Endothelial cell of umbilical vein (primary cell): ENCODE measurements at places on chromosomes 16 and 17.

DNA sequence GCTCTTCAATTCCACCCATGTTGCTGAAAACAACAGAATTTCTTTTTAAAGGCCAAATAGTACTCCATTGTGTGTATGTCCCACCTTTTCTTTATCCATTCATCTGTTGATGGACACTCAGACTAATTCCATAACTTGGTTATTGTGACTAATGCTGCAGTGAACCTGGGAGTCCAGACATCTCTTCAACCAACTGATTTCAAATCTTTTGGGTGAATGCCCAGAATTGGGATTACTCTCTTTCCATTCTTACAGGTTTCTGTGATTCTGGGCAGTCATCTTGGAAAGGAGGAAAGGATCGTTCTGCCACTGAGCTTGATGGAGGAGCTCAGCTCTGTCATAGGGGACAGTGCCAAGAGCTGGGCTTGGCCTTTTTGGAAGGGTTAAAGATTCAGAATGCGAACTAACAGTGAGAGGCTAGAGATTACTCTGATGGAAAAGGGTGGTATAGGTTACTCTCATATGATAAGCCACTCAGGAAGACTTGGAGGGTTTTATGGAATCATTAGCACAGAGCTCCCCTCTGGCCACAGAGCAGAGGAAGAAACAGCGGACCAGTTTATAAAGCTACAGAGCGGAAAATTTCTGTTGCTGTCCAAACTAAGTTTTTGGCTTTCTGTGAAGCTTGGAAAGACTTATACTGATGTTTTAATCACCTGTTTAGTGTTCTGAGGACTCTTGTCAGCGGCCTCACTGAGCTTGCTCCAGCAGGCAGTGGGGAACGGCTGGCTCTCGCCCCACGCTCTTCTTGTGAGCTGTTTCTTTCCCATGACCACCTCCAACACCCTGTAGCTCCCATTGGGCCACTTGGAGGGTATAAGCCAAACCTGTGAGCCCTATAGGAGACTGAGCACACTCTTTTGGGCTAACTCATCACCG, 48.3 kb downstream of the HIC1 start:
- H3K27me3 ChIP-seq: no peaks in the 10 kb centered on the region
- no peak for DNase-seq
- H3K4me3 ChIP-seq: no peak overlapping the region

DNA sequence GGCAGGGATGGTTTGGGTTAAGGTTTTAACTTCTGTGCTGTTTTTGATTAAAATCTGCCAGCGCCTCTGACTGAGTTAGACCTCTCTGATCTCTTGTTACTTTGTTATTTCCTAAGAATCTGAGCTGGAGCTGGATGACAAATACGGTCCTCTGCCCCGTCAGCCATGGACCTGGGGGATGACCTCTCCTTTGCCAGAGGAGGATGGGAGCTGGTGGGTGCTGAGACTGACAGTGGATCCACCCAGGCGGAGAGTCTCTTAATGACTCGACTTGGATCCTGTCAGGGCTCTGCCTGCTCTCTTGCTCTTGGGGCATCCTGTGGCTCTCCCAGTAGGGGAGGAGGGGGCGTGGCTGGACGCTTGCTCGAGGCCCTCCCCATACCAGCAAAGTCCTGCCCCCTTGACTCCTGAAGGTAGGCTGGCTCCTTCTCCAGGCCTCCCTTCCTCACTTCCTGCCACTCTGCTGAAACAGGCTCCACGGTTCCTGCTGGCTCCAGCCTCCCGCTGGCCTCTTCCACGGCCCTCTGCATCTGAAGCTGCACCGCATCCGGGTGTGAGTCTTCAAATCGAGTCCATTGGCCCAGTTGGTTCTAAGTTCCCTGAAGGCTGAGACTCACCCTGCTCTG, 24.8 kb upstream of the MAP3K14 start:
- H3K4me1 ChIP-seq: peaks cover 32% of the 10 kb centered on the region
- no peaks in the 10 kb centered on the region for H3K36me3 ChIP-seq
- peak; percentile 82 for DNase-seq
- H3K27me3 ChIP-seq: no peaks in the 10 kb centered on the region
- peak overlapping the region; percentile 58 for H3K27ac ChIP-seq

DNA sequence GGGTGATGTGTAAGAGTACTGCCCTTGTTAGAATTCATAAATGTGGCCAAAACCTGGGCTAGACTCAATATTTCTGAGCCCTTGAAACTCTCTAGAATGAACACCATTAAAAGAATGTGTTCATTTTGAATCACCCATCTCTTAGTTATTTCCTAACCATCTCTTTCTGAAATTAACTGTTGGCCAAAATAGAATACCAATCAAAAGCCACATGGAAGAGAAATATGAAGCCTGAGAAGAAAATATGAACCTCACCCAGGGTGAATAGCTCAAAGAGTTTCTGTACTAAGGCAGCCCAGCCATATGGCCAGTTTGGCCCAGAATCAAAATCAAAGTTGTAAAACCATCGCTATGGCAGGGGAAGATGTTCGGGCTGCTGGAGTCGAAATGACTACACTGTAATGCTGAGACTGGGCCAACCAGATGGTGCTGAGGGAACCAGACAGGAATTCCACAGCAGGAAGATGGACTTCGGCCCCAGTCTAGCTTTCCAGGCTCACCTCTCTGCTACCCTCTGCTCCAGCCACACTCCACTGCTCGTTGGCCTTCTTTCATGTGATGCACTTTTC, 154.3 kb upstream of the ZFHX3 start:
- H3K27ac ChIP-seq: no peak overlapping the region
- peaks cover 9% of the 10 kb centered on the region for H3K27me3 ChIP-seq
- no peaks in the 10 kb centered on the region for H3K36me3 ChIP-seq
- no peak for DNase-seq
- H3K4me1 ChIP-seq: peaks cover 3% of the 10 kb centered on the region

GRCh38 chr17:42436391-42436790, 13.3 kb upstream of the CAVIN1 start:
- no peaks in the 10 kb centered on the region for H3K27me3 ChIP-seq
- peaks cover 8% of the 10 kb centered on the region for H3K4me1 ChIP-seq
- H3K27ac ChIP-seq: peak overlapping the region; percentile 68
- no peaks in the 10 kb centered on the region for H3K36me3 ChIP-seq
- H3K4me3 ChIP-seq: no peak overlapping the region
- DNase-seq: peak; percentile 98

DNA sequence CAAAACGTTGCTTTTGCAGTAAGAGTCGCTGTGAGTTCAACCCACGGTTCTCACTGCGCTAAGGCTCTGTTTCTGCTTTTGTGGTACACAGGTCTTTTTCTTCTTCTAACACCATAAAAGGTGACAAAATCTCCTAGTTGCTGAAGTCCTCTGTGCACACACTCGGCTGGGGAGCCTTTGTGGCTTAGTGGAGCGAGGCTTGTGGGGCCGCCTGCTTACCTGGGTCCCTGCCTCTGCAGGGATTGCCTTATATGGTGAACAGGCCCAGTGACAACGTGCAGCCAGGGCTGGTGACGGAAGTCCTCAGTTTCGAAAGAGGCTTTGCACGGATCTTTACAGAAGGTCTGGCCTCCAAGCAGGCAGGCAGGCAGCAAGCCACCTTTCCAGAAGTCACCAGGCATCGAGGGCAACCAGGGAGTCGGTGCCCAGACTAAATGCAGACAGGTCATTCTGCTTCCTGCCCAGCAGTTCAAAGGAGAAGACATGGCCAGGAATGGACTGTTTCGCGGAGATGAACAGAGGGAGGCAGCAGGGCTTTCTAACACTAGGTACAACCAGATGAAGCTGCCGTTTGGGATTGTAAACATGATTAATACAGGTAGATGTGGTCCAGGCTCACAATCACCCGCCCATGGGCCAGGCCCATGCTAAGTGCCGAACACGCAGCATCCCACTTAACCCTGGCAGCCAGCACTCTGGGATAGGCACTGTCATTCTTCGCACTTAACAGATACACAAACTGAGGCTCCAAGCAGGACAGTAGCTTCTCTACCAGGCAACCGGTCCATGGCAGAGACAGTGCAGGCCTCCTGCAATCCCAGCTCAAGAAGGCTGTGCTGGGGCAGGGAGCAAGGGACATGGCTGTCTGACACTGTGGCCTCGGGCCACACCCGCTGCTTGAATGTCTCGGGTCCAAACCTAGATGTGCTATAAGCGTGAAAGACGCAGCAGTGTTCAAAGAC, 10.7 kb upstream of the MEAK7 start:
- H3K36me3 ChIP-seq: no peaks in the 10 kb centered on the region
- no peak overlapping the region for H3K4me3 ChIP-seq
- H3K27me3 ChIP-seq: no peaks in the 10 kb centered on the region
- H3K4me1 ChIP-seq: peaks cover 3% of the 10 kb centered on the region
- DNase-seq: no peak
- no peak overlapping the region for H3K27ac ChIP-seq

DNA sequence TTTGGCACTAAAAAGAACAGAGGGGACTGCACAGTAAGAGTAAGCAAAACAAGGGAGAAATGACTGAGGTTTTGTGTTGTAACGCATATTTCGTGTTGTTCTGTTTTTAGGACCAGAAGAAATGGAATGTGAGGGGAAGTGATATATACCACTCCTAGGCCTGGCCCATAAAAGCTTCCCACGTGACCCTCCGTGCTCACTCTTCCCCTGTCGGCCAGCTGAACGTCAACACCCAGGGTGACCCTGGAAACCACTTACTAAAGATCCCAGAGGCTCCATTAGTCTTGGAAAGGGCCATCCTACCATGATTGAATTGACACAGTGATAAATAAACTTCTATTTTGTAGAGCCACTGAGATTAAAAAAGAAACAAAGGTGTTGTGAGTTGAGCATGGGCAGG, 79.8 kb downstream of the HELZ start:
- H3K27ac ChIP-seq: no peak overlapping the region
- H3K36me3 ChIP-seq: peaks cover 12% of the 10 kb centered on the region
- no peaks in the 10 kb centered on the region for H3K4me1 ChIP-seq
- no peak for DNase-seq
- no peaks in the 10 kb centered on the region for H3K27me3 ChIP-seq

GRCh38 chr16:144797-145252, 6.4 kb upstream of the NPRL3 start:
- no peak overlapping the region for H3K27ac ChIP-seq
- H3K27me3 ChIP-seq: no peaks in the 10 kb centered on the region
- no peak for DNase-seq

DNA sequence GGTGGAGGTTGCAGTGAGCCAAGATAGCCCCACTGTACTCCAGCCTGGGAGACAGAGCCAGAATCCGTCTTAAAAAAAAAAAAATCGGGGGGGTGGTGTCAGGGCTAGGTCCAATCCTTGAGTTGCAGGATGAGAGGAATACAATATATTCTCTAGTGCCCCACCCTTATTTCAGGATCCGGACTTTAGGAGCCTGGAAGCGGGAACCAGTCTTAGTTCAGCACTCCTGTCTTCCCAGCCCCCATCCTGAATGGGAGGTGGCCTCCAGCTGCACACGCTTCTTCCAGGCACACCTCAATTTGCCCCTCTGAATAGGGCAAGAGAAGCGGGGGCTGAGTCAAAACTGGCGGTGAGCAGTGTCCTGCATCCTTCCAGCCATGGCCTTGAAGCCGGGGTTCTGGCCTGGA, 1.6 kb downstream of the FHOD1 start:
- H3K36me3 ChIP-seq: no peaks in the 10 kb centered on the region
- peaks cover 63% of the 10 kb centered on the region for H3K4me1 ChIP-seq
- no peak for DNase-seq
- H3K27me3 ChIP-seq: no peaks in the 10 kb centered on the region

DNA sequence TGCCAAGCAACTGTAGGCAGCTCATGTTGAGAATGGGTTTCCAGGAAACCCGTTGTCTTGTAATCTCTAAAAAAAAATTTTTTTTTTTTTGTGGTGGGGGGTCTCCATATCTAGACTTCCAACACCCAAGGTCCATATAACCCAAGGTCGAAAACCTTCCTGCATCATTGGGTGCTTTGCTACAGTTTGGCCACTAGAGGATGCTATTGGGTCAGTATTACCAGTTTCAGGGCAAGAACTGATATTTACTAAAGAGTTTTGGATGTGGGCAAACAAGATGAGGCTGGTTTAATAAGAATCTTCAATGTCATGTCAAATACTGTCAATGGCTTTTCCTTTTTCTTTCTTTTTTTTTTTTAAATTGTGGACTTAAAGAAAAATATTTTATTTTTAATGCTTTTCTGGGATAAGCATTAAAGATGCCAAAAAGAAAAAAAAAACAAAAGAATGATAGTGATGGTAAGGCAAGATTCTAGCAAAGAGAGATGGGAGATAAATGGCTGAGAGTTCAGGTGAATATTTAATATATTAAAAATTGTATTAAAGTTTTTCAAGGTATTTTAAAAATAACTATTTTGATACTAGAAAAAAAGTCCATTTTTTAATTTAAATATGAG, 62.2 kb downstream of the DHRS7C start:
- H3K4me3 ChIP-seq: no peak overlapping the region
- H3K27me3 ChIP-seq: no peaks in the 10 kb centered on the region
- no peaks in the 10 kb centered on the region for H3K36me3 ChIP-seq

- H3K27me3 ChIP-seq: no peaks in the 10 kb centered on the region
- no peak overlapping the region for H3K4me3 ChIP-seq
- DNase-seq: no peak
- H3K36me3 ChIP-seq: no peaks in the 10 kb centered on the region
- no peaks in the 10 kb centered on the region for H3K4me1 ChIP-seq
- no peak overlapping the region for H3K27ac ChIP-seq
Measured at GRCh38 chr16:1932050-1933028, 10.7 kb downstream of the MSRB1 start.

DNA sequence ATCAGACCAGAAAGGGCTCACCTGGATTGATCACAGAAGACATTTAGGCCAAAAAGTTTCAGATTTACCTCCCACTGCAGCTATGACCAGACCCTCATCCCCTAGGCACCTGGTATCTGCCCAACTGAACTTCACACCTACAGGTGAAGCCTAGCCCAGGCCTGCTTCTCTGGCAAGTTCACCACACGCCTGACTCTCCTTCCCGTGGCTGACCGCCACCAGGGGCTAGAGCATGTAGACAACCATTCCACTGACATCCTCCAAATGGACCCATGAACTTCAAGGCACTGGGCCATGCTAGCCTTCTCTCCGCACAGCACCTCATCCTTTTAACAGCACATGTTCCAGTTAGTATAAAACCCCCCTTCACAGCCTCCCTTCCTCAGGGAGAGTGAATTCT, 18.8 kb downstream of the ZCCHC14 start:
- no peaks in the 10 kb centered on the region for H3K27me3 ChIP-seq
- H3K4me3 ChIP-seq: no peak overlapping the region
- peaks cover 3% of the 10 kb centered on the region for H3K36me3 ChIP-seq
- DNase-seq: no peak
- H3K4me1 ChIP-seq: peaks cover 9% of the 10 kb centered on the region
- no peak overlapping the region for H3K27ac ChIP-seq

DNA sequence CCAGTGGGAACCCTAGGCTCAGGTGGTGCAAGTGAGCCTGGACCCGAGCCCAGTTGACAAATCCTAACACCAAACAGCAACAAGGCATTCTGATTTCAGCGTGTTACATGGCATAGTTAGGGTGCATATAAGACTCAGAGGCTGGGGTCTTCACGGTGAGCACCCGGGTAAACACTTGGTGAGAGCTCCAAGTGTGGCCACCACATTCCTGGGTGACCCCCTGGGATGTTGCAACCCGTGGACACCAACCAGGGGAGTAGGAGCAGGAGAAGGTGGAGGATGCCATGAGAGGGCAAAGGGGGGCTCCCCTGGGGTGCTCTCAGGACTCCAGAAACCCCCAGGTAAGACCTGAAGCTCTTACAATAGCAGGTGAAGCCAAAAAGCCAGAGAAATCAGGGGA, 69.9 kb upstream of the CDH5 start:
- H3K4me1 ChIP-seq: no peaks in the 10 kb centered on the region
- no peak overlapping the region for H3K4me3 ChIP-seq
- H3K36me3 ChIP-seq: no peaks in the 10 kb centered on the region
- no peak overlapping the region for H3K27ac ChIP-seq

- H3K4me3 ChIP-seq: no peak overlapping the region
- H3K27me3 ChIP-seq: no peaks in the 10 kb centered on the region
- H3K4me1 ChIP-seq: no peaks in the 10 kb centered on the region
- no peak overlapping the region for H3K27ac ChIP-seq
- H3K36me3 ChIP-seq: no peaks in the 10 kb centered on the region
Measured at GRCh38 chr17:10136258-10136981, 62.0 kb downstream of the GAS7 start.
